ENCODE measurements at places on chromosomes 12 and 14. TPM values are rescaled to one million over a fixed set of nuclear protein-coding genes. Genes with fewer than 3 reads are reported as not detected.

Gene FAR2
- not detected for total RNA-seq

Gene NAA30
- total RNA-seq, result 10.0 TPM

Gene A2ML1
- total RNA-seq, result not detected

Gene KRT81
- 4,063 TPM for total RNA-seq

Gene TAC3
- total RNA-seq, result not detected

Gene INHBC
- not detected for total RNA-seq

Gene DHRS4
- total RNA-seq, result 45.8 TPM

Gene RNASE2
- not detected for total RNA-seq

Gene CLEC14A
- not detected for total RNA-seq

Gene IRAK3
- 1.0 TPM for total RNA-seq

Gene C14orf39
- total RNA-seq, result not detected

Gene MED6
- 53.2 TPM for total RNA-seq

Gene LMO3
- total RNA-seq, result not detected

Gene TMEM119
- total RNA-seq, result 0.16 TPM

Gene LRFN5
- not detected for total RNA-seq

Gene EGLN3
- total RNA-seq, result 5.3 TPM

Gene ANO2
- total RNA-seq, result 0.05 TPM

Gene TMEM132D
- total RNA-seq, result not detected

Gene ASPG
- 0.07 TPM for total RNA-seq

Gene TMEM52B
- total RNA-seq, result 0.08 TPM

Gene MANSC4
- total RNA-seq, result not detected

Measured in A549 treated with GW870086 at 1 μM for 4 hours (cell line).